Fibroblast of skin of scalp (primary cell): ENCODE measurements at places on chromosomes 6 and 20.

DNA sequence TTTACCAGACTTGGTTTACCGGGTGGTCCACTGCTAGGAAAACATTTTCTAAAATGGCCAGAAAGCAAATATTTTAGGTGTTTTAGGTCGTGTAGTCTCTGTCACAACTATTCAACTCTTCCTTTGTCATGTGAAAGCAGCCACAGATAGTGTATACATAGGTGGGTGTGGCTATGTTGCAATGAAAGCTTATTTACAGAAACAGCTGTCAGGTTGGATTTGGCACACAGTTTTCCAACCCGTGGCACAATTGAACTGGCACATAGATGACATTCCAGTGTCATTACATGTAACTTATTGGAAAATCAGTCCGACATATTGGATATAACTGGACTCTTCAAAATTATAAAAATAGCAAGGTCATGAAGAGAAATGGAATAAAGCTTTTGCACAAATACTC, 68.9 kb upstream of the KCNQ5 start:
- no peak for DNase-seq

GRCh38 chr6:75556240-75556639, 45.4 kb upstream of the SENP6 start:
- no peak for DNase-seq

GRCh38 chr20:5290596-5290995, 26.2 kb downstream of the PROKR2 start:
- DNase-seq, result no peak

GRCh38 chr20:59920944-59921343, 12.5 kb downstream of the SYCP2 start:
- DNase-seq, result no peak

- DNase-seq, result no peak
Measured at GRCh38 chr6:138778331-138778730, 4.8 kb downstream of the CCDC28A start.

GRCh38 chr6:99130897-99131873, 183.4 kb upstream of the FBXL4 start:
- DNase-seq, result no peak

- DNase-seq, result peak; percentile 34
Measured at GRCh38 chr6:71364889-71365542, 76.4 kb downstream of the OGFRL1 start.

- DNase-seq, result no peak
Measured at GRCh38 chr6:37515712-37516075, 16.0 kb upstream of the CCDC167 start.

DNA sequence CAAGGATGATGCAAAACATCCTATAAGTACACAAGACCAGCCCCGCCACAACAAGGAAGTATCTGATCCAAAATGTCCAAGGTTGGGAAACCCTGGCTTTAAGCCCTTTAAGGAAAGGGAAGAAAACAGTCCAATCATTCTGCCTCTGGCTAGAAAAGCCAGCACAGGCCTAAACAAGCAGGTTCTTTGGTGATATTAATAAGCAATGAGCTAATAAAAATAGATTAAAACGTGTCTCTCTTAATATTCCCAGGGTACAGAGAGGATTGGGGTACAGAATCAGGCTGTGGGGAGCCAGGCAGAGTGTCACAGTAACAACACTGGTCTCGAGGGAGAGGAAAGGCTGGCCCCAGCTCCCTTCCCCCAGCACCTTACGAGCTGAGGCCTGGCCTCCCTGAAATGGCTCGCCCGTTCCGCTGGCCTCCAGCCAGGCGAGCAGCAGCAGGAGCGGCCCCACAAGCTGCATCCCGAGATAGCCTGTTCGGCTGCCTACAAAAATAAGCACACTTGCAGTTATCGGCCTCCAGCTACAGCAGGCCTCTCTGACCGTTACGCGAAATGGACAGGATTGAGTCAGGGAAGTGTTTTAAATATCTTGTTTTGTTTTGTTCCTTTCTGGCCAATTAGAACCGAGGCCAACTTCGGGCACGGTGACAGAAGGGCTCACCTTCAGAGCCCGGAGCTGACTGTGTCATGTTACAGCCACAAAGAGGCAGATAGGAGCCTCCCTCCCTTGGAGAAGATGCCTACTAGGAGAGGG, 4.0 kb upstream of the ZMYND8 start:
- peak; percentile 73 for DNase-seq

DNA sequence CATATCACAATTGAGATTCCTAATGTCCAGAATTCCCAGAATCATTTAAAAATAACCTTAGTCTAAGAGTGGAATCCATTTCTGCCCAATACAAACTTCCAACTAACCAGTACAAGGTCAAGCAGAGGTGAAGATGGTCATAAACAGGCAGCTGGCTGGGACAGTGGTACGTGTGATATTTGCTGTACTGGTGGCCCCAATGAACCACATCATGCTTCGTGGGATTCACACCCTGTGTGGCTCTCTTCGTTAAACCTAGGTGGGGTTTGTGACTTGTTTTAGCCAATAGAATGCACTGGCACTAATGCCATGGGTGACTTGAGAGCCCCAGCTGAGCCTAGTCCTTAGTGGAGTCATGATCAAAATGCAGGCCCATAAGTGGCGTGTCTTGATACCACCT, 286.6 kb downstream of the KIF16B start:
- DNase-seq, result no peak

DNA sequence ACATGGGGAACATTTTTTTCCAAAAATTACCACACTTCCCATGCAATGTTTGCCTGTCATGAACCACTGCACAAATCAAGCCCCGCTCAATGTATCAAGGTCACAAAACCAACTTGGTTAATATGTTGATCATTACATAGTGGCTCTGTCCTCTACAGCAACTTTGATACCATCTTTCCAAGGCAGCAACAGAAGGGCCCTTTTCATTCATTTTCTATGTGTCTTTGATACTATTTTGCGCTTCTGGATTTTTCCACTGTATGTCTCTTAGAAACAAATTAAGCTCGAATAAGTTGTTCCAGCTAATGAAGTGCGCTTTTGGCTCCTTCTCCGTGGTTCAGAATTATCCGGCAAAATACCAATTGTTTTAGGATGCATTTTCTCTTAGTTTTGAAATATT, 1.5 kb downstream of the ZHX3 start:
- DNase-seq, result no peak

DNA sequence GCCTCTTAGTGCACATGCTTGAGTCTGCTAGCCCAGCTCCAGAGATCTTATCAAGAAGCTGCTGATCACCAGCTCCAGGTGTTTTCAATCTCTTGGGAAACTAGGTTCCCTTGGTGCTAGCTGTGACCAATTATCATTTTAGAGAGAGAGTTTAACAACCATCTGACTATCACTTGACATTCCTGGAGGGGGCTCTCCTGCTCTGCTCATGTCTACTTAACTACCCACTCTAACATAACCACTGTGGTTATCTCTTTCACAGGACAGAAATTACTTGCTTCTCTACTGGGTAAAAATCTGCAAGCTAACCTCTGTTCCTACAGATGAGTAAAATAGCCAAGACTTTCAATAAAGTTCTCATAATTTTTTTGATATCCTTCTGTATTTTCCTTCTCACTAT, 823.4 kb upstream of the GJE1 start:
- DNase-seq, result peak; percentile 20

- DNase-seq, result peak; percentile 47
Measured at GRCh38 chr20:49674383-49675352, 39.0 kb downstream of the B4GALT5 start.

DNA sequence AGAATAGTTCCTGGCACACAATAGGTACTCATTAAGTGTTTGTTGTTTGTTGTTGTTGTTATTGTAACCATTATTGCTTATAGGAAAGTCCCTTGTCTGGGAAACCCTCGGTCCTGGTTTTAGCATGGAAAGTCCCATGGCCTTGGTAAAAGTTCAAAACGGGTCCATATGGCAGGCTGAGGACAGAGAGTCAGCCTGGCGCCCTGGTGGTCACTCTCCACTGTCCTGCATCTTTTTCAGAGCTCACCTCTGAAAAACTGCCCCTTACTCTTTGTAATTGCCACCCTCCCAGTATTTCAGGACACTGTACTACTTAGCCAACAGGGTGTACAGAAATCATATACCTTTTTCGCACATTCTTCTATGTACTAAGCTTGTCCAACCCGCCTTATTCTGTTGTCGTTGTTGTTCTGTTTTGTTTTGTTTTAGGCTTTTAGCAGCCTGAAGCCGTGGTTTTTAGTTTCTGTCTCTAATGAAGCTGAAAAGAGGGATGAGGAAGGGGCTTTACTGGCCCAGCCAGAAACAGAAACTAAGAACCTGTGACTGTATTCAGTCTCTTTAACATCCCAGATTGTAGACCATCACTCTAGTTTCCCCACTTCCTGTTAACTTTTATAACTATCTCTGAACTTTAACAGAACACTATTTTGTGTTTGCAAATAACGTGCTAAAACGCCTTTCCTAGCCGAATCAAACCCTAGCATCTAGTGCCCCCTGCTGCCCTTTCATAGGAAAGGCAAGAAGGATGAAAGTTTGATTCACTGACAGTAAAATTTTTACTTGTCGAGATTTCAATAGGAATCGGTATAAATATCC, 7.6 kb upstream of the TMEM14A start:
- DNase-seq, result peak; percentile 78

DNA sequence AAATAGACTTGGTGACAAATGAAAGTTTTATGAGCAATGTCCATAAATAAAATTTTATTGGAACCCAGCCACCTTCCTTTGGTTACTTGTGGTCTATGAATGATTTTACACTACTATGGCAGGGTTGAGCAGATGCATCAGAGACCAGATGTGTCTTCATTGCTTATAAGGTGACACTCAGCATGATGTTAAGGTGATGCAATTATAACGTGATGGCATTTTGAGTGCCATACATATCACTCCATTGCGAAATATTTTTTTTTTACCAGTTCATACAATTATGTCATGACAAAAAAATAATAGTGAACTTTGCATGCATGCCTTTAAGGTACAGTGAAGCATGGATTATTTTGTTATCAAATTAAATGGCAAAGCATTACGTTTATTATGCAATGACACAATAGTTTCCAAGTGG, 96.0 kb downstream of the ADTRP start:
- peak; percentile 51 for DNase-seq

DNA sequence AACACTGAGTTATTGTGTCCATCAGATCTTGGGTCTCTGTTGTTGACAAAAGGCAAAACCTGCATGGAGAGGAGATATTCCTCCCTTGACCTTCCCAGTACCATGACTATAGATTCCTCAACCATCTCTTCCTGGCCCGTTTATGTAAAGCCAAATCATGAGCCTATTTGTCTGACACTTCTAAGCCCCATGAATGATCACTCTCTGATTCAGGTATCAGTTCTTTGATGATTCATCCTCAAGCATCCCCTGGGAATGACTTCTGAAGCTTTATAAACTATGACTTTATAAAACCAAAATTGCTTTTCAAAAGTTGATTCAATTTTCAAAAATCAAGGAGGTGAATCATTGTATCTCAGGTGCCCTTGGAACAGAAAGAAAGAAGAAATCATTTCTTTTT, 78.7 kb upstream of the LOC128125822 start:
- DNase-seq, result no peak

- no peak for DNase-seq
Measured at GRCh38 chr20:8393381-8393780, 261.3 kb downstream of the PLCB1 start.

GRCh38 chr6:154012852-154013251, 26.2 kb upstream of the OPRM1 start:
- no peak for DNase-seq

DNA sequence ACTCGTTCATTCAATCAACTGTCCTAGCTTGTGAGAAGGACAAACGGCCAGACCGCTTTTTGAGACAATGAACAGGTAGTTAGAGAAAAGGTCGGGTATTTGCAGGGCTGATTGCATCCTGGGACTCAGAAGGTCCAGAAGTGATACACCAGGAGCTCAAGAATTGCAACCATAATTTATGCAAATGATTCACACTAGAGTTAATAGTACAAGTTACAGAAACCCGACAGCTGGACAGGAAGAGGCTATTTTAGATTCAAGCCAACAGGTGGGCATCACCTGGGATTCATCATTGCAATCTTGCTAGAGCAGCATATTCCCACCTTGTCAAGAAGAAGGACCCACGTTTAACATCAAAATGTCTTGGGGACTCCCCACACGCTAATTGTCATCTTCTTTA, 83.5 kb downstream of the TNFAIP3 start:
- no peak for DNase-seq

- no peak for DNase-seq
Measured at GRCh38 chr6:10382322-10382721, 32.6 kb downstream of the TFAP2A start.

DNA sequence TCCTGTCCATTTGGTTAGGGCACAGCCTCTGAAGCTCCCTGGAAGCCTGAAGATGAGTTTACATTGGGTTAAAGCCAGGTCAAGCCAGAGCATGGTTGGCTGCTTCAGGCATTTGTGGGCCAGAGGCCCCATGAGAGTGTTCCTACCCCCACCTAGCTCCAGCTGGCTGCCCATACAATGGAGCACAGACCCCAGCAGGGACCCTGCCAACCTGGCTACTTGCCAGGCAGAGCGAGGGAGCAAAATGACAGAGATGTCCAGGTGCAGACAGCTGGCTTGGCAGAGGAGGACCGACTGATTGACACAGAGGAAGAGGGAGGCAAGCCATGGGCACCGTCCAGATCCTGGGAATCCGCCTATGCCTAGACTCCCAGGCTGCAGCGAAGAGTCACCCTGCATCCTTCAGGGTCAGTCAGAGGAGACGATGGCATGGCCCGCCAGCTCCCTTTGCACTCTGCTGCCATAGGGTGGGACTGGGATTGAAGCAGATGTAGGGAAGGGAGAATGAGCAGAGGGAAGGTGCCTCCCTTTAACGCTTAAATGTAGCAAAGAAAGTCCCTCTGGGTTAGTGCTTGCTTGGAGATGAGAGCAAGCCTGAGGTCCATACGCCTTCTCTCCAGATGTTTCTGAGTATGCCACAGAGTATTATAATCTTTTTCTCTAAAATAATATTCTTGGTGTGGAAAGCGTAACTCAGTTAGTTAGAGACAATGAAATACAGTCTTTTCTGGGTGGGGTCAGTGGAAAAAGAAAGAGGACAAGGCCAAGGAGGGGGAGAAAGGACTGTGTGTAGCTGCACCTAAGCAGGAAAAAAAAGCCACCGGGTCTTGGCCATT, 77.6 kb upstream of the FYN start:
- DNase-seq, result peak; percentile 59

- no peak for DNase-seq
Measured at GRCh38 chr20:34776177-34776576, 49.3 kb downstream of the NCOA6 start.

DNA sequence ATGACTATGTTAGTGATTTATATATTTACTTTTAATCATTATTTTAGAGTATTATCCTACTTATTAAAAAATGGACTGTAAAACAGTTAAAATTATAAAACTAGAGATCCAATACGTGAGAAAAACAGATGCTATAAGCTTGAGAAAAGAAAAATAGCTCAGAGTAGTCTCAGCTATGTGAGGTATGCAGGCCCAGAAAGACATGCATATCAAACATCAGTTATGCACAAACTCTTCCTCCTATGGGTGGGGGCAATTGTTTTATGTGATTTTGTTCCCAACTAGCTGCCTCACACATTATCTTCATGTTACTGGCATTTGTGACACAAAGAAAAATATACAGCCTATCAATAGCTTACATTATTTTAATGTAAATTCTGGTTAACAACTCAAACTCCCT, 28.8 kb downstream of the RARS2 start:
- peak; percentile 58 for DNase-seq

GRCh38 chr6:20583444-20583800, 49.2 kb downstream of the CDKAL1 start:
- DNase-seq, result no peak
